ENCODE measurements at places on chromosomes 13 and 19. TPM values are rescaled to one million over a fixed set of nuclear protein-coding genes. Genes with fewer than 3 reads are reported as not detected.
A peak's percentile ranks its signal among the peaks of the same experiment; 100 is the strongest.

DNA sequence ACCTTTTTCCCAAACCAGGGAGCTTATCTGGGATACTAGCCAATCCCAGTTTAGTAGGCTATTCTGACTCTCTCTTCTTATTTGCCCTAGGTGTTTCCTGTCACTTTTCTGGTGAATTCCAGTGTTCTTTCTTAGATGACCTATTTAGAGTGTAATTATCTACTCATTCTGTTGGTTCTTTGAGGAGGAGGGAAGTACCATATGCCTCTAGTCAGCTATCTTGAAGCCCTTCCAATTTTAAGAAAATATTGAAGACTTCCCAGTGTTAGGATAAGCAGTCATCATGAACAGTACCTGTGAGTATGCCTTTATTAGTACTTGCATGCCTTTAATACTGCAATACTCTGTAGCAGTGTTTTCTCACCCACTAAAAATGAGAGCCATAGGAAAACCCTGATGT lies 724.3 kb upstream of the SLITRK1 start:
- no peak for DNase-seq

Gene ACP7
- not detected for total RNA-seq

DNA sequence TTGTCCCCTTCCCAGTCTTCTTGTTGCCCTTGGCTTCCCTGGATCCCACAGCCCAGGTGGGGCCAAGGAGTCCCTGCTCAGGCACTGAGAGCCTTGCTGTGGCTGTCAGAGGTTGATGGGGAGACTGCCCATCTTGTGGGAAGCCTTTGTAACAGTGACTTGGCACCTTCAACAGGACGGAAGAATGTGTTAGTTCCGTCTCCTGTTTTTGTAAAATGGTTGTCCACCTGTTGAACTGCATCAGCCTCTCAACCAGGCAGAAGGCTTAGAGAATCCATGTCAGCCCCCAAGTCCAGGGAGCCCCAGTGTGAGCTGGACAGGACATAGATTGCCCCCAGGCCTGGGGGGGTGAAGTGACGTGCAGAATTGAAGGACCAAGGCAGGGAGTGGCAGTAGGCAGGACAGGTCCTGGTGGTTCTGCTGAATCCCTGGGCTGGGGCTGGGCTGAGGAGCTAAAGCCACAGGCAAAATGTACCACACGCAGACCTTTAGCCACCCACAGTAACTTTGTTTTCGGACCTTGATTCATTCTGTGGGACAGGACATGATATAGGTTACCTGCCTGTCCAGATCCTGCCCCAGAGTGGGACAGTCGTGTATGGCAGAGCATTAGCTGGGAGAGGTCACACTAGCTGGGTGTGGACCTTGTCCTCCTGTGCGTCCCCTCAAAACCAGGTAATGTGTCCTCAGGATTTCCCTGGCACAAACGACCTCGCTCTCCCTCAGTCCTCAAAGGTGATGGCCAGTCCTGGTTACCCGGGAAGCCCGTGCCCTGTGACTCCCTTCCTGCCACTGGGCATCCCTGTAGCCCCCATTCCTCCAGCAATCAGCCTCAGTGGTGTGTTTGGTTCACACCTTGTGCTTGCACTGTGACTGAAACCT lies 47.0 kb downstream of the GATAD2A start:
- DNase-seq: no peak

DNA sequence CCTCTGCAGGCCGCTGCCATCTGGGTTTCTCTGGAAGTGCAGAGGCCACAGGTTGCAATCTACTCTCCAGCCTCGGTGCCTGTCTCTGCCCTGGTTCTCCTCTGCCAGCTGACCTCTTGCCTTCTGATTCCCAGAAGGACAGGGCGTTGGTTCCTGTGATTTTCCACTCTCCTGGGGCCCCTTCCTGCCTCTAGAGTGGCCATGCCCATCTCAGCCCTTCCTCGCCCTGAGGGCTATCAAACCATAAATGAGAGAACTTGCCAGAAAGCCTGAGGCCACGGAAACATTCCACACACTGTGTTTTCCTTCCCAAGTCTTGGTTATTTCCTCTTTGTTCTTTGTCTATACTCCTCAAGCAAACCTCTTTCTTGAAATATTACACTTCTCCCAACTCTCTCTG lies 146.2 kb downstream of the SHISA2 start:
- no peak for DNase-seq

Gene UBE2S
- total RNA-seq: 8.0 TPM

GRCh38 chr13:107817647-107818287 lies 397.6 kb downstream of the LIG4 start:
- no peak for DNase-seq

Gene ZNF541
- not detected for total RNA-seq

GRCh38 chr19:8150178-8150865 lies 930 bp upstream of the FBN3 start:
- DNase-seq: no peak

Gene ZNF154
- total RNA-seq: 0.45 TPM

DNA sequence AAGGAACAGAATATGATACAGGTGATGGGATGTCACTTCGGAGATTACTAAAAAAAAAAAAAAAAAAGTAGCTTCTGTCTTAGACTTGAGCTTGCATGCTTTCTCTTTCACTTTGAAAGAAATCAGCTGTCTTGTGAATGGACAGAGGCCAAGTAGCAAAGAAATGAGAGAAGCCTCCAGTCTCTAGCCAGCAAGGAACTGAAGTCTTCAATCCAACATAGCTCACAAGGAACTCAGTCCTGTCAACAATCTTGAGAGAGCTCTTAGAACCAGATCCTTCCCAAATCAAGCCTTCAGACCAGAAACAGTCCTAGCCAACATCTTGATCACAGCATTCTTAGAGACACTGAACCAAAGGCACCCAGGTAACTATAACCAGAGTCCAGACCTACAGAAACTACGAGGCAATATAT lies 7.7 kb downstream of the N4BP2L2 start:
- DNase-seq: no peak

DNA sequence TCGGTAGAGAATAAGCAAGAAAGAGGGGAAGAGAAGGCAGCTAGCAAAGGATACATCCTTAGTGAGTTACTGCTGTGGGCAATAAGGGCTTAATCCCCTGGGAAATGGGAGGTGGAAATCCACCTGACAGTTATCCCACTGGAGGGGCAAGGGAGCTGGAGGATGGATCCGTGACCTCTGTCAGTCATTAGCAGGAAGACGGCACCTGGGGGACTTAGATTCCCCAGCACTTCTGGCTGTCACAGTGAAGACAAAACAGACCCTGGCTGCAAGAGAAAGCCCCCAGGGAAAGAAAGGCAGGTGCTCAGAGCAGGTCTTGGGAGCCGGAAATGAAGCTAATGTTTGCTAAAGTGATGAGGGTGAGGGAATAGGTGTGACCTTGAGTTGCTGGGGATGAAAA lies 70.4 kb upstream of the MRI1 start:
- DNase-seq: no peak

Gene PSG1
- total RNA-seq: not detected

Gene SIGLEC12
- not detected for total RNA-seq

Gene ATP8A2
- 1.6 TPM for total RNA-seq

DNA sequence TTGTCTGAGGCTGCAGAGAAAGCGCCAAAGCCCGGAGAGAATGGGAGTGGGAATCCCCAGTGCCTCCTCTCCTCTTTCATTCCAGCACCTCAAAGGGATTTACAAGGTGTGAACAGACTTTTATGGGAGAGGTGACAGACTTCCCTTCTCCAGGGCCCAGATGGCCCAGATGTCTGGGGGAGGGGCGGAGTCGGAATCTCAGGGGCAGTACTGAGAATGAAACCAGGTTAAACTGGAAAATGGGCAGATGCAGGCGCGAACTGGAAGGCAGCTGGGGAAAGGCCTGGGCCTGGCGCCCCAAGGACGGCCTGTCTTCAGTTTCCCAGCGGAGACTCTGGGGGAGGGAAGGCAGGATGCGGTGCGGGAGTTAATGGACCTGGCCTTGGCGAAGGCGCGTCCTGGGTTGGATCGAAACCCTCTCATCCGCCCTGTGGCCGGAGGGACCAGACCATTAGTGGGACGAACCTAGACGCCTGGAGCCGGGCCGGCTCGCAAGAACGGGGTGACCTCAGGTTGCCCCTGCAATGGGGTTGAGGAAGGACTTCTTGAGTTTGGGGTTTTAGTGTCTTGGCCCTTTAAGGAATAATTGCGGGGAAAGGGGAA lies 592 bp upstream of the TRIP10 start:
- peak; percentile 73 for DNase-seq

DNA sequence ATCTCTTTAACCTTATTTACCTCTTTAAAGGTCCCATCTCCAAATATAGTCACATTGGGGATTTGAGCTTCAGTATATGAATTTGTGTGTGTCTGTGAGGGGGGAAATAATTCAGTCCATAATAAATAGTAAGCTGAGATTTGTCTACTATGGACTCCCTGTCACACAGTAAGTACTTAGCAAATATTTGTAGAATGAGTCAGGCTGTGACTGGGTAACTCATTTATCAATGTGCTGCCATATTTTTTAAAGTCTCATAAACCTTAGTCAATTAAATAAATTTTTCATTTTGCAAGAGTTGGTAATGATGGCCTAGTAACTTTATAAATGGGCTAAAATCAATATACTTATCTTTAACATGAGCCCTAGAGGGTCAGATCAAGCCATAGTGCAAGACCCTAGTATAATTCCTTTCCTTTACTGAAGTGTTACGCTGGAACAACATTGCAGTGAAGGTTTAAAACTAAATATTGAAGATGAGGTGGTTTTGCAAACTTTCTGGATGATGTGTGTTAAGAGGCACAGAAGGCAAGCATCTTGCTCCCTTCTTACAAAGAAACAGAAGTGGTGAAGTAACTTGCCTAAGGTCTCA lies 305.1 kb downstream of the KCNRG start:
- no peak for DNase-seq

Gene SMAD9
- 11.6 TPM for total RNA-seq

Gene UBL5
- 213 TPM for total RNA-seq

Gene RNF113B
- not detected for total RNA-seq

DNA sequence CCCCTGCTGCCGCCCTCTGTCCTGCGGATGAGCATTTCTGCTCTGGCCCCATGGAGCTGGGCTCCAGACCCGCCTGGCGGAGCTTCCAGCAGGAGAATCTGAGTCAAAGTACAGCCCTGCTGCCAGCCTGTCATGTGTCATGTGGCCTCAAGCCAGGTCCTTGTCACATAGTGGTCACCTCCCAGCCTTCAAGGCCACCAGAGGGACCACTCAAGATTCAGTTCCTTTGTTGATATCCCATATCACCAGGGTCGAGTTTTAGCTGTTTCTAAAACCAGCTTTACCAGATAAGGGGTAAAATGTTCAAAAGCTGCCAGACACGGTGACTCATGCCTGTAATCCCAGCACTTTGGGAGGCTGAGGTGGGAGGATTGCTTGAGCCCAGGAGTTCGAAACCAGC lies 13.4 kb downstream of the THOP1 start:
- DNase-seq: no peak

Data from stomach (tissue), 19 donors.